Anterior cingulate cortex (tissue), 58 donors: ENCODE measurements at places on chromosomes 5 and 9.
A peak's percentile ranks its signal among the peaks of the same experiment; 100 is the strongest.

- no peak for DNase-seq
Observed at GRCh38 chr9:98805506-98806272, 1.8 kb upstream of the GALNT12 start.

DNA sequence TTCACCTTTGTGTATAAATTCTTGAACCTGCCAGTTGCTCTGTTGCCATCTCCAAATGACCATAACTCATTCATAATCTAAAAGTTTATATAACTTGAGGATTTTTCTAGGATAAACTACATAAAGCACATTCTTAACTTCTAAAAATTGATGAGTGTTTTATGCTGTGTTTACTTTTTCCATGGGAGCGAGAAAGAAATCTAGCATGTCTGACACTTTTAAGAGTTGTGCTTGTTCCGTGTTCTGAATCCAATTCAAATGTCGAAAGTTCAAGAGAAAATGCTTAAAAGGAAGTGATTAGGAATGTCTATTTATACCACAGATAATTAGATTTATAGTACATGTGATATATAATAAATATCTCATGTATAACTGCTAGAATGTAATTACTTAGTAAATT, 154.4 kb downstream of the DEPDC1B start:
- DNase-seq, result no peak

GRCh38 chr9:29212397-29213387, 1639.4 kb upstream of the C9orf72 start:
- DNase-seq, result no peak

DNA sequence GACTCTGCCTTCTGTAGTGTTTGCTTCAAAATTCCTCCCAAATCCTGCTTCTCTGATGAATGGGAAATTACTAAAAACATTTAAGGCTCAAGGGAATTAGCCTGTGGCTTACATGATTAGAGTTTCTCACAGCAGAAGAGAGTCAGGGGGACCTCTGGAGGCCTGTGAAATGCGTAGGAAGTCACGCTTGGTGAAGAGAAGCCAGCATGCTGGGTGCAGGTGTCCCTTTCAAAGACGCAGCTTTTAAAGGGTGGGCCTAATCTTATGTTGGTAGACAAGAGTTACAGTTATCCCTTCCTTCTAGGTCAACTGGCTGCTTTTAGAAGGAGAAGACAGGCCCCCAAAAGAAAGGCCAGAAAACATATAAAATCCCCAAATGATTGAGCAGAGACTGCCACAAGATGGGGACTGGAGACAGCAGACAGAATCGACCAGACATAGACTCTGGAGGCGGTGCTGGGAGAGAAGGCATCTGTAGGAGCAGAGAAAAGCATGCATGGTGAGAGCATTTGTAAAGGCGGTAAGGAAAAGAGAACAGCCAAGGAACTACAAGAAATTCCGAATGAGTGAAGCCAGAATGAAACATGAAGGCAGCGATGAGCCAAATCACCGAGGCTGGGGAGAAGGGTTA, 42.3 kb downstream of the B4GALT1 start:
- peak; percentile 18 for DNase-seq

DNA sequence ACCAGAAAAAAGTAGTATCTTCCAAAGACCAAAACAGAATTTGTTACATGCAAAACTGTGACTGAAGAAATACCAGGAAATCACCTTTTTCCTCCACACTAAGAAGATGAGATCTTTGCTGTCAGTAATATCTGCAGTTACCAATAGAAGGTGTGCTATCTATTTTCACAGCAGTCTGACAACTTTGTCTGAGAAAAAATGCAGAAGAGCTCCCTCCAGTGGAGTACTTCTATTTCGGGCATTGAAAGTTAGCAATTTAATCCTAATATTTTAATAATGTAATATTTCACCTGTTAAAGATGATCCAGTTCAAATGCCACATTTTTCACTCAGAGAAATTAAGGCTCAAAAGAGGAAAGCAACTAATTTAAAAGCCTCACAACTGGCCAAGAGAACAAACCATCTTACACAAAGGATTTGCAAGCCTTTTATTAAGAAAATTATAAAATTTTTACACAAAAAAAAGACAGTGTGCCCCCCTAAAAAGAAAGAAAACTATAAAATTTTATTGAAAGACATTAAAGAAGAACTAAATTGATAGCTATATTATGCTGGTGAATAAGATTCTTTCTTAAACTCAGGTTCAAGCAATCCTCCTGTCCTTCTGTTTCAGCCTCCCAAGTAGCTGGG, 50.6 kb downstream of the DEPDC1B start:
- no peak for DNase-seq

DNA sequence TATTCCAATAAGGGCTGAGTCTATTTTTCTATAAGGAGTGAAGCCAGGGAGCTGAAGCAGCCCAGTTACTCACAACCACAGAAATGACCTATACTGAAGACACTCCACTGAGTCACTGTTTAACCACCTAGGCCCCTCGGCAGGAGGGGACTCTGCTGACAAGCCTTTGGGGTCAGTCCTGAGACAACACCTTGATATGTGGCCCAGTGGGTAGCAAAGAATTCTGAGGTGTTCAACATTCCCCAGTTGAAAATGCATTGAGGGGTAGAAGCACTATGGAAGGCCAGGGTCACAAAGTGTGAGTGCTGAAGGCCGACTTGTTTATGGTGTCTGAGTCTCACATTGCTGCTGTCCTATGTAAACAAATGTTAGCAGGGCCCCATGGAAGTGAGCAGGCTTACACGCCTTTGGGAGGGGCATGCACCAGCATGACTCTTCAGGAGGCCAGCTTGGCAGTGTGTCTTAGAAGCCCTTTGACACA, 112.6 kb upstream of the NFIL3 start:
- no peak for DNase-seq

DNA sequence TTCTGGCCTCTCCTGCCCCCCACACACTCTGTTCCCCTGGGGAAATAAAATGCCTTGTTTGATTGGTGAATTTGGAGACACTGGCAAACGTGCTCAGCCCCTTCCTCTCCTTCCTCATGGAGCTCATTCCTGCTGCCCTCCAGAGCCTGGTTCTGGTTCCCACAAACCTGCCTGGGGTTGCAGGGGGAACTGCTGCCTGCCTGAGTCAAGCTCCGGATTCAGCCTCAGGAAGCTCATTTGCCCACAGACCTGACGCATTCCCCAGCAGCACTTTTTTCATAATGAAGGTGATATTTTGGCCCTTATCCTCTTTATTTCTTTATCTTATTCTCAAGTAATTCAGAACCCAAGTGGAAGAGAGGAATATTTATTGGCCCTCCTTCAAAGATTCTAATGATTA, 140.5 kb downstream of the TTLL11 start:
- DNase-seq, result no peak

GRCh38 chr5:147826361-147826760, 5.1 kb downstream of the SPINK1 start:
- no peak for DNase-seq

DNA sequence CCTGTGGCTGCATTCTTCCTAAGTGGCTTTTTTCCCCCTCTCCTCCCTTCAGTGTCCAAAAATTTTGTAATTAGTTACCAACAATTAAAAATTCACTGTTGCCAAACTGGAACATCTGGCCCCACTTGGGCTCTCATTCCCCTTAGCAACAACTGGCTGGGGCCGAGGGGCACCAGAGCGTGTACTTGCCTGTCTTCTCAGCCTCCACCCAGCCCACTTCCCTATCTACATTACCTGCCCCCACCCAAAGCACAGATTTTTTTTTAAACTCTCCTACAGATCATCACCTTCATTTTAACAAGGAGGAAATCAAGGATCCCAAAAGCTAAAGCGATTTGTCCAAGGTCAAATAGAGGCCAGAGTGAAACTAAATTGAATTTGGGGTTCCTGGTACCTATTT, 278.8 kb downstream of the EBF1 start:
- no peak for DNase-seq

GRCh38 chr5:16740066-16740810, 123.4 kb upstream of the RETREG1 start:
- DNase-seq, result no peak

DNA sequence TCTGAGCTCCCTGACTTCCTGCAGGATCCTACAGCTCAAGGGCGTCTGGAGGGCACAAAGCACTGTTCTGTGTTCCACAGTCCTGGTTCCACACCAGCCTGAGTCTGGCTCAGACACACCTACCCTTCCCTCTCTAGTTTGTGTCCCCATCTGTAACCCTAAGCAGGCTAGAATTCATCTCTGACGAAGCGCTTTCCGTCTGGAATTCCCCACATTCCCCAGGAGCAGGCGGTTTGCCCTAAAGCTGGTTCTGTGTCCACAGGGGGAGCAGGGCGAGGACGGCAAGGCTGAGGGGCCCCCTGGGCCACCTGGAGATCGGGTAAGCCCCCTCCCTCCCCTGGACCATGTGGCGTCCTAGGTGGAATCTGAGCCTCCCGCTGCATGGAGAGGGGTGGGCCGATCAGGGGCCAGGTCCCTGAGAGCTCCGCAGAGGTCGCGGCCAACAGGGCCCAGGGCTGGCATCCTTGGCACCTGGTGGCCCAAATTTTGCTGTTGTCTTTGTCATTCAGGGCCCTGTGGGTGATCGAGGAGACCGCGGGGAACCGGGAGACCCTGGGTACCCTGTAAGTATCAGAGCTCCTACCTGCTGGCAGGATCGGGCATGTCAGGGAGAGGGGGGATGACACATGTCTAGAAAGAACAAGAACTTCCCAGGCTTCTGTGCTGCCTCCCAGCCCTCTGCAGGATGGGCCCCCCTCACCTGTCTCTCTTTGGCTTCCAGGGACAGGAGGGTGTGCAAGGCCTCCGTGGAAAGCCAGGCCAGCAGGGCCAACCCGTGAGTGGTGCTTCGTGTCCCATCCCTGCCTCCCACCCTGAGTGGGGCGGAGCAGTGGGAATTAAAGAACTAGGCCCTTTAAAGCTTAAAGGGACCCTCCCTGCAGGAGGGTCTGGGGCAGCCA, 34.5 kb upstream of the ORM1 start:
- no peak for DNase-seq

- DNase-seq, result no peak
Observed at GRCh38 chr5:43038496-43038989, 1.6 kb downstream of the ANXA2R start.

DNA sequence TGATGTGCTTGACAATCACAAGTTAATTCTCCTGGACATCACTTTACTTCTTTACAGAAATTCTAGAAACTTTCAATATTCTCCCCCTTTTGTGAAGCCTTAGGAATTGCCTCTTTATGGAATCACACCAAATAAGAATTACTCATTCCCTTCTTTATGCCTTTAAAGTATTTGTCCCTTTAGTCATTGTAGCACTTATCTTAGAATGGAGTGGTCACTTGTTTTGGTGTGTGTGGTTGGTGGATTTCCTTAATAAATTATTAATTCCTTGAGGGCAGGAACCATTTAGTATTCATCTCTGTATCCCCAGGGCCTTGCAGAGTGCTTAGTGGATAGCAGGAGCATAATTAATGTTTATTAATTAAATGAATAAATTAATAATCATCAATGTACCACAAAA, 307.0 kb downstream of the ARRDC3 start:
- no peak for DNase-seq

DNA sequence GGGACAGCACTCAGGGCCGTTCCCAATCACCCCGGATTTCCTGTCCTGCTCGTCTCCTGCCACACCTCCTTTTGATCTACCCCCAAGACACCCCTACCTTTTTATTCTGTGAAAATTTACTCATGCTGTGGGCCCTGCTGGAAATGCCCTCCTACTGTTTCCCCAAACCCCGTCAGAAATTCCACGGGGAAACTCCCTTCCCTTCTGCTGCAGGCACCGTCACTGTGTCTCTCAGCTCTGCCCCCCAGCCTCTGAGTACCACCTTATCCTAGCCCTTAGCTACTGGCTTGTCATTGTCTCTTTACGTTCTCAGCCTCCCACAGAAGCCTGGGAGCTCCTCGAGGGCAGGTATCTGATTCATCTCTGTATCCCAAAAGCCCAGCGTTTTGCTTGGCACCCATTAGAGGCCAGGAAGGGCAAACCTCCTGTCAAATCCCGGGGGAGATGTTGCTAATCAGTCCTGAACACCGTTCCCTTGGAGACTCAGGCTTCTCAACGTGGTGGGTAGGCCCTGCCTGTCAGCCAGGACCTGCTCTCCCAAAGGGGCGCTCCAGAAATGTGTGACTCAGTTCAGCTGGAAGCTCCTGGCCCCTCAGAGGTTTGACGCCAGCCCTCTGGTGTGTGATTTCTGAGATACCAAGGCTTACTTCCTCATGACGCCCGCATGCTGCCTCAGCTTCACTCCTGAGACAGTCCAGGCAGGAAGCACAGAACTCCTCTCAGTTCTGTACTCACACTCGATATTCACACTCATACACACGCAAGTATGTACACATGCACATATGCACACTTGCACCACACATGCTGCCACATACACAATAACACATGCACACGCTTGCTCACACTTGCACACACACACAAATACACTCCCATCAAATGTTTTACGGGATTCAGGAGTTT, 50.7 kb upstream of the GRHPR start:
- DNase-seq, result no peak

GRCh38 chr9:13576101-13576500, 296.6 kb upstream of the MPDZ start:
- DNase-seq, result no peak

DNA sequence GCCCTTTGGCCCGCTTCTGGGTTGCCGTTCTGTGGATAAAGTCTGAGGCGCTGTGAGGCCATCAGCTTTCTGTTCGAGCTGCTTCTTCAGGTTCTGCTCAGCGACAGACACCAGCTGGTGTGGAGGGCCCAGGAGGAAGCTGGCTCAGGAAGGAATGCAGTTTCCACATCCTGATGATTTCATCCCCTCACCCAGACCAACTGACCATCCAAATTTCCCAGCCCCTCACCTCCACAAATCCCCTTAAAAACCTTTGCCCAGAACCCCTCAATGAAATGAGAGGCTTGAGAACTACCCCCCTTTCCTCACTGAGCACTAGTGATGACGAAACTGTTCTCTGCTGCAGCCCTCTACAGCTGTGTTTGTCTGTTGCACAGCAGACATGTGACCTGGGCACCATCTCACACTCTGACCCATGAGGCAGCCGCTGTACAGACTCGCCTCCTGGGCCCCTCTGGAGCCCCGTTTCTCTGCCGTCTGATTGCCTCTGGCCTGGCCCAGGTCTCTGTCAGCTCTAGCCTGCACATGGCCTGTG, 45.4 kb downstream of the SPATA31C2 start:
- no peak for DNase-seq

- DNase-seq, result no peak
Observed at GRCh38 chr9:15421532-15421931, 1.1 kb upstream of the SNAPC3 start.

- no peak for DNase-seq
Observed at GRCh38 chr5:181043285-181044092, 3.4 kb downstream of the BTNL9 start.

- no peak for DNase-seq
Observed at GRCh38 chr5:138467711-138468132, 2.4 kb downstream of the EGR1 start.

- DNase-seq, result no peak
Observed at GRCh38 chr5:179273441-179274145, 71.7 kb downstream of the ADAMTS2 start.
